ENCODE measurements at places on chromosomes 2 and 18.

- DNase-seq, result peak; percentile 40
Observed at GRCh38 chr2:120314690-120315366, 31.1 kb upstream of the INHBB start.

DNA sequence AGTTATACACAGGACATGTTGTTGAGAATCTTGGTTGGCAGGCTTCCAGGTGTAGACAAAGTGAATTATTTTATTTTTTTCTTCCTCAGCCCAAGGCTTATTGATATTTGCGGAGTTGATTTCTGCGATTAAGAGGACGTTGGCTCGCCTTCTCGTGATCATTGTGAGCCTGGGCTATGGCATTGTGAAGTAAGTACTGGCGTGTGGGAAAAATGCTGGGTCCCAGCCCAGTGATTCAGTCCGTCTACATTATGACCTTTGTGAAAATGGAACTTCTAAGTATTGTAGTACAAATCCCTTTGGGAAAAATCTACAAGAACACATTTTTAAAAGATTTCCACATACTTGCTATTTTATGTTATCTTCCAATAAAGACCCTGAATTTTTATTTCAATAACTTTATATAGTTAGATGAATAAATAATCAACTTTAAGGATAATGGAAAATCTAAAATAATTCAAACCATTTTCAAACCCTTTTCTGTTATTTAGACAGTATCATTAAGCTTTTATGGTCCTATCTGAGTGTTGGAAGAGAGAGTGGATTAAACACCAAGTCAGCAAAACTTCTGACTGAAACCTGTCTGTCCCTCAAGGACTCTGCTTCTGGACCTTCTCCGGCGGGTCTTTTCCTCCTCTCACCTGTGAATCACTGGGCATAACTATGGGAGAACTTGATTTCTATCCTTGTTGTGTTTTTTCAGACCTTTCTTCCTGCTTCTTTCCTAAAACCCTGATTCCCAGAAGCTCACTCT is 31.0 kb downstream of the TMEM87B start:
- no peak for DNase-seq

- no peak for DNase-seq
Observed at GRCh38 chr2:37623406-37623805, 48.0 kb downstream of the CDC42EP3 start.

GRCh38 chr2:169573160-169573973 is at the start of gene FASTKD1:
FASTKD1 (minus strand) TSS chr2:169573865; CDS start chr2:169572029, 1,836 bp downstream.
- peak; percentile 86 for DNase-seq

- DNase-seq, result peak; percentile 79
Observed at GRCh38 chr18:657311-658000, at the start of gene TYMS. TYMS (plus strand) TSS chr18:657653; CDS start chr18:657743, 90 bp downstream.

DNA sequence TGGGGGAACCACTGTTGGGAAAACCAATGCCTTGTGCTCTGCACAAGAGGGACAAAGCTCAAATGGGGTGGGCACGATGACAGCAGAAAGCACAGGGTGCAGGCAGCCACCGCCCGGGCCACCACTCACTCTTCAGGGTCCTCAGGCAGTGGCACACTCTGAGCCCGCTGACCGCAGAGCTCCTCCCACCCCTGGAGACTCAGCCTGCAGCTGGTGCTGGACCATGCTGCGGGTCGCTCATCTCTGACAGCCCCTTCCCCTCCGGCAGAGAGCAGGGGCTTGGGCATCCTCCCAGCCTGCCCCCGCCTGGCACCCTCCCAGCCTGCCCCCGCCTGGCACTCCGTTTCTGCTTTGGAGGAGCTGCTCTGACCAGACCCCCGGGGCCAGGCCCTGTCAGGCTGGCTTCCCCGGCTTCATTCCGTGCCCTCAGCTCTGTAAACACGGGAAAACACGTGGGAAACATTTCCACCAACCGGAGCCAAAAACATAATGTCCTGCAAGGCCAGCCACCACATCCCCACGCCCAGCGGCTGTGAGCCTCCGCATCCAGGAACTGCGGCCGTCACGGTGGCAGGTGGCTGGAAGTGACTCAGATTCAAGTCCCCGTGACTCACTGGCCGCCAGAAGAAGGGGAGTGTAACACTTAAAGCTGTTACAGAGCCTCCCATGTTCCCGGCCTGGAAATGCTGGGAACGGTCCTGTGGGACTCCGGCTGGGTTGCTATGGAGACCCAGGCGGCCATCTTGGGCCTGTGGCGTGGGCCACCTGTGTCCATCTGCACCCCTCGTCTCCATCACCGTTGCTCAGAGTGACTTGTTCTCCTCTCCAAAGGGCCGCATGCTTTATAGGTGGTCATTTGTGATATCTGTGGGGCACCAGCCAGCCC is 6.8 kb upstream of the SNED1 start:
- peak; percentile 78 for DNase-seq

DNA sequence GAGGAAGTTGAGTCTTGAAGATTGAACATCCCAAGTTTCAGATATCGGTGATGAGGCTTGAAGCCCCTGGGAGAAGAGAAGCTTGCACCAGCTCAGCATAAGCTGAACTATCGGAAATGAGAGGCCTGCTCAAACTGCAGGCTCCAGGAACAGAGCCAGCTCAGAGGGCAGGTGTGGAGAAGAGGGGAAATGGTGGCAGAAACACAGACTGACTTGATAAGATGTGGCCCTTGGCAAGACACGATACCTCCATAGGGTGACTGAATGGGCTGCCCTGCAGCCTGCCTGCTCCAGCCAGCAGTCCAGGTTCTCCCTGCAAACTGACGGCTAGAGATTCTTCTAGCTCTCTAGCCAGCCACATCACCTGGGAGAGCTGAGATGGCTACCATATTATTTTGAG is 86.6 kb downstream of the MYT1L start:
- DNase-seq, result no peak

DNA sequence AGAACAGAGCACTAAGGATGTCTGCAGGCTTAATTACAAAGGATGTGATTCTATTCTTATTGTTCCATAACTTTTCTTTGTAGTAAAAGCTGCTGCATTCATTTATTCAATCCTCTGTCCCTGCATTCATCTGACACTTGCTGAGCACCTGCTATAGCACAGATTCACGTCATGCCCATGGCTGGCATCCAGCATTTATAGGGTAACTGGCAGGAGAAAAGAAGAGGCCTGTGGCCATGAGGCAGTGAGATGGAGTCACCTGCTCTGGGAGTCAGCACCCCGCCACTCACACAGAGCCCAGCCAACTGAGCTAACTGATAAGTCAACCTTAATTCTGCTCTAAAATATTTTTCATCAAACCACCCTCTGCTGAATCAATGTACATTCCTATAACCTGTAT is 18.3 kb upstream of the CDC42EP3 start:
- no peak for DNase-seq

DNA sequence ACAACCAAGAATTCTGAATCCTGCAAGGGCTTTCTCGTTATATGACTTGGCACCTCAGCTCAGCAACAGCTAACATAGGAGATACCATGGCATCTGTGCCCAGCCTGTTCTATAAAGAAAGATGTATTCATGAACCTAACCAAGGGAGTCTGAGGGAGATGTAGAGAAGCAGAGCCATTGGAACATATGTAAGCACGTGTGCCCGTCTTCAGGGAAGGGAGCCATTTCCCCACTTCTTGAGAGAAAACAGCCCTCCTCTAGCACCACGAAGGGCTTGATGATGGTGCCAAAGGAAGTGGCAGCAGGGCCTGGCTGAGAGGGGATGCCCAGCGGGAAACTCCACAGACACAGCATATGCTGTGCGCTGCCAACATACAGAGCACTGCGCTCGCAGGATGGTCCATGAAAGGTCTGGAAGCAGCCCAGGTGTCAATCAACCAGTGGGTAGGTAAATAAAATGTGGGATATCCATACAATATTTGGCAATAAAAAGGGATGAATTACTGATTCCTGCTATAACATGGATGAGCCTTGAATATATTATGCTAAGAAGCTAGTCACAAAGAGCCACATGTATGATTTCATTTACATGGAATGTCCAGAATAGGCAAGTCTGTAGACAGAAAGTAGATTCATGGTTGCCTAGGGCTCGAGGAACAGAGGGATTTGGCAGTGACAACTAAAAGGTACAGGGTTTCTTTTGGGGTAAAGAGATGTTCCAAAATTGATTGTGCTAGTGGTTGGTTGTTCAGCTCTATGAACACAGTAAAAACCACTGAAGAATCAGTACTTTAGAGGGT is 16.1 kb downstream of the TMEM247 start:
- no peak for DNase-seq

DNA sequence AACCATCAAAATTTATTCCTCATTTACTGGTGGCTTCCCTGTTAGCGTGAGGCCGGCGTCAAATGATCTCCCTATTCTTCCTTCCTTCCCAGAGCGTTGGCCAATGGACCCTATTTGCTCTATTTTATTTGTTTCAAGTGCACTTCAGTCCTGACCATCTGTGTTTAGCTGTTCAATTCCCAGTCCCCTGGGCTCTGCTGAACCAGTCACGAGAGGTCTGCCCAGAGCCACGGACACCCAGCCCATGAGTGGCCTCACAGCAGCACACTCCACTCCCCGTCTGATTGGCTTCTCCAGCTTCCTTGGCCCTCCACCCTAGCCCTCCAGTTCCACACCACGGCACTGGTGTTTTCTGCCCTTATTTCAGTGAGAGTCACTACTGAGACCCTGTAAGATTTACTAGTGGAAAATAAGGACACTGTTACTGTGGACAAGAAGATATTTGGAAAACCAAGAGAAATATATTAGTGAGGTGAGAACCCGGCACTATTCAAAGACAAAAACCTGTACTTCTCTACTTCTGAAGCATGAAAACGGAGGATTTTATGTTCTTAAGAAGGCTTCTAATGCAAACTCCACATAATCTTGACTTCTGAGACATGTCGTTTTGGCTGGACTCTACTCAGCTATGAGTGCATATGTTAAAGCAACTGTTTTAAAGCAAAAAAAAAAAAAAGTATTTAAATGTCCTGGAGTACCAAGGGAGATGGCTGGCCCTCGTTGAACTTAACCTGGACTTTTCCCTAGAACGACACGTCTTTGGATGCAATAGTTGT is 86.6 kb downstream of the COL6A3 start:
- no peak for DNase-seq

DNA sequence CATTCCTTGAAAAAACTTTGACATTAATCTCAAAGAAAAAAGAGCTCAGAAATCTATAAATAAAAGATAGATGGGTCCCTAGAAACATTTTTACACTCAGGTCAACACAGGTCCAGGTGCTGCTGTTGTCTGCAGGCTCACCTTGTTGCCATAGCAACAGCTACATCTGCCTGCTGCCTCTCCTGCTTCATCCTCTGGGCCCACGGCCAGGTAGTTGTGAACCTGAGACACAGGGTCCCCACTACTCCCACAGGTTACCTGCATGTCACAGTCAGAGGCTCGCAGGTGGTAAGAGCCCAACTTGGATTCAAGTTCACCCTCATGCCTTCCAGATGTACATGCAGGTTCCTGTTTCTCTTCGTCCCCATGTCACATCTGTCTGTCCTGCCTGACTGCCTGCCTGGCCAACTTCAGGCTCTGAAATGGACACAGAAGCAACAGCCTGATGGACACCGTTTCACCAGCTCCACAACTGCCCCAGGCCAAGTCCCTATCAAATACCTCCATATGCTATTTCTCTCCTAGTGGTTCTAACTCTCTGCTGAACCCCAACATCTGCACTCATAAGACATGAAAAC is 88.3 kb upstream of the SALL3 start:
- no peak for DNase-seq

Measured in DMS79 (cell line).